ENCODE measurements at places on chromosomes 16 and 17.

GRCh38 chr17:58913971-58914769 lies 158.5 kb downstream of the PPM1E start:
- DNase-seq: no peak

- DNase-seq: peak; percentile 86
Measured at GRCh38 chr17:3683054-3683511, 12.9 kb downstream of the P2RX5 start.

DNA sequence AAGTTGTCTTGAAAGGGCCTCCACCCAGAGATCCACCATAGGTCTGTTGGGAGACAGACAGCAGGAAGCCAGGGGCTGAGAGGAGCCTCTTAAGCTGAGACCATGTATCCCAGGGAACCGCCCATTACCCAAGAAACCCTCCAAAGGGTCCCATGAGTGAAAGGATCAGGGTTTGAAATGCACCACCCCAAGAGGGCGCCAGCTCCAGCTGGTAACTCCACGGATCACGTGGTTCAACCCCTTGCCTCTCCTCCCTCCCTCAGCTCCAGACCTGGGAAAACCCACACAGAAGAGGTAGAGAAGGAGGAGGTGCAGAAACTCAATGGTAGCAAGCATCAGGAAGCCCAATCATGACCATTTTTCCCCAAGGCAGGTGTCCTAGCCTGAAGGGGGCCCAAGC lies 148.7 kb downstream of the AIPL1 start:
- no peak for DNase-seq

DNA sequence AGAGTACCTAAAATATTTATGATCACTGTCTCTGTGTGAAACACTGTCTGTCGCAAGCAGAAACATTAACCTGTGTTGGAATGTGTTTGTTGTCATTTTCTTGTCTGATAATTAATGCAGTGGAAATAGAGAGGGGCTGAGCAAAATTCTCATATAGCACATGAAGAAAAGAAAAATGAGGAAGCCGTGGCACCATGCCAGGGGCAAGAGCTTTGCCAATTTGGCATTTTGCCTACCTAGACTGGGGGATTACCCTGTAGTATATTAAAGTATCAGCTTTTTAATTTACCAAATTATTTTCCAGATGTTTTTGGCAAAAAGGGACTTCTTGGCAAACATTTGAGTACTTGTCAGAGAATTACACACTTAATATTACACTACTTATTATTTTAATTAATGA lies 1326.6 kb upstream of the GOT2 start:
- DNase-seq: no peak

DNA sequence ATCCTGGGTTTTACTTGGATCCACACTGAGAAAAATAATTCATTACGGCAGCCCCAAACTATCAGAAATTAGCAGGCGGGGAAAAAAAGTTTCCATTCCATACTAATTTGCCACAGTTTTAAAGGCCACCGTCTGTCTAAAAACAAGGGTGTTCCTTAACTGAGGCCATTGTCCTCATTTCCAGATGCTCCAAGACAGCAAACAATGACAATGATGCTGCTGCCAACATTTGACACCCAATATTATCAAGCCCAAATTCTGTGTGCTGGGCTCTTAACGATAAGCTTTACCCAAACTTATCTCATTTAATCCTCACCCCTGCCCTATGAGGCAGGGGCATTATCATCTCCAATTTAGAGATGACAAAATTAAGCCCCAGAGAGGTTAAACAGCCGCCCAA lies 26.3 kb downstream of the CUEDC1 start:
- DNase-seq: no peak

DNA sequence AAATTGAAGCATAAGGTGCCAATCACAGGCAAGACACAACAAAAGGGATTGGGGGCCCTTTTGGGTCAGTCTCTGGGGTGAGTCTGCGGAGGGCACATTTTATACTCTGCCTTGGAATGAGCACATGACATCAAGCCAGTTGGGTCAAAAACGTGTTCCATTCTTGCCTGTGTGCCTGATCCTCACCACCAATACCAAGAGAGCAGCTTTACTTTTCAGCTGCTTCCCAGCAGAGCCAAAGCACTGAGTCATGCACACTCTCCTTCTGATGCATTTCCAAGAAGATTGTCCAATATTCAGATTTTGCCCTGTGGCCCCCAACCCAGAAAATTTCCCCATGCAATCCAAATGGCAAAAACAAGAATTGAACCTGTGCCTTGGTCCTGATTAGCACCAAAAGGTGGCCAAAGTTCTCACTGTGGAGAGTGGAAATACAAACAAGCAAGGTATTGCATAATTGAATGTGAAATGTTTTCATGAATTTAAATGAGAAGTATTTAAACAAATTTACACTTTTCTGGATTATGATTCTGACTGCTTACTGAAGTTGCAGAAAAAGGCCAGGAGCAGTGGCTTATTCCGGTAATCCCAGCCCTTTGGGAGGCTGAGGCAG lies 217.8 kb upstream of the SOX9 start:
- DNase-seq: peak; percentile 40

GRCh38 chr17:66551839-66552238 lies 249.4 kb downstream of the PRKCA start:
- DNase-seq: no peak

DNA sequence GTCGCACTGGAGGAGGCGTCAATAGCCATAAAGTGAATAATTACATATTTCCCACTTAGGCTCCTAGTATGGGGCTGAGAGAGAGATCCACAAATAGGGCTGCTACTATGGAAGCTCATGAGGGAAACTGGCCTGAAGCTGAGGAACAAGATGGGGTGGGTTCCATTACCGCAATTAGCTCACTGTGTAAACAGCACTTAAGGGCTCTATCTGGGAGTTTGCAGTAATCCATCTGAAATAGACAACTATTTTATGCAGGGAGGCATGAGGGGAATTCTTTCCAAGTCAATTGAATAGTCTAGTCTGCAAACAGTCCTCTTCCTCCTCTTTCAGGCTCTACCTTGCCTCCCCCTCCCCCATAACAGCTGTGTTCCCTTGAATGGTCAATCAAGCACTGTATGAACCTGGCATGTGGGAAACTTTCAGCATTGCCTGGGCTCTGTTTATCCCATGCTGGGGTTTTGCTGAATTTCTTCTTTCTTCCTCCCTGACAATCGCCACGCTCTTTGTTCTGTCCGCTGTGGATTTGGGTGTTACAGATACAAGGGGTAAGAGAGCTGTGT lies 56.1 kb upstream of the MAF start:
- no peak for DNase-seq

DNA sequence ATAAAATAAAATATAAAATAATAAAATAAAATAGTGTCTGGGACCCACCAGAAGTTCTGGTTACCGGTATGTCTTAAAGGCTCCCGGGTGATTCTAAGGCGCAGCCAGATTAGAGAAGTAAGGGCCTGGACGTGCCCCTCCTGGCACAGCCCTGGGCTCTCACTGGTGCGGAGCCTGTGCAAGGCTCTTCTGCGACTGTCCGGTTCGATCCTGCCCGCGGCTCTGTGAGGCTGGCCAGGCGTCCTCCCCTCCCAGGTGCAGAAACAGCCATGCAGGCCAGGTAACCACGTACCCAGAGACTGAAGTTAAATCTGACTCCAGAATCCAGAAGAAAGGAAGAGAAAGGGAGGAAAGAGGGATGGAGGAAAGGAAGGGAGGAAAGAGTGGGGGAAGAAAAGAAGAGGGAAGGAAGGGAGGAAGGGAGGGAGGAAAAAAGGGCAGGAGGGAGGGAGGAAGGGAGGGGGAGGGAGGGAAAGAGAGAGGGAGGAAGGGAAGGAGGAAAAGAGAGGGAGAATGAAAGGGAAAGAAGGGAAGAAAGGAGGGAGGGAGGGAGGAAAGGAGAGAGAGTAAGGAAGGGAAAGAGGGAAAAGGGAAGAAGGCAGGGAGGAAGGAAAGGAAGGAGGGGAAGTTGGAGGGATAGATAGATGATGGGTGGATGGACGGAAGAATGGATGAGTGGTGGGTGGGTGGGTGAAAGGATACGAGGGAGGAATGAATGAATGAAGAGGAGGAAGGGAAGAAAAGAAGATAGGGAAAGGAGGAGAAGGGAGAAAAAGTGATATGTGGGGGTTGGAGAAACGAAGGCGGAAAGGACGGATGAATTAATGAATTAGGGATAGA lies 42.3 kb downstream of the C16orf82 start:
- DNase-seq: no peak

DNA sequence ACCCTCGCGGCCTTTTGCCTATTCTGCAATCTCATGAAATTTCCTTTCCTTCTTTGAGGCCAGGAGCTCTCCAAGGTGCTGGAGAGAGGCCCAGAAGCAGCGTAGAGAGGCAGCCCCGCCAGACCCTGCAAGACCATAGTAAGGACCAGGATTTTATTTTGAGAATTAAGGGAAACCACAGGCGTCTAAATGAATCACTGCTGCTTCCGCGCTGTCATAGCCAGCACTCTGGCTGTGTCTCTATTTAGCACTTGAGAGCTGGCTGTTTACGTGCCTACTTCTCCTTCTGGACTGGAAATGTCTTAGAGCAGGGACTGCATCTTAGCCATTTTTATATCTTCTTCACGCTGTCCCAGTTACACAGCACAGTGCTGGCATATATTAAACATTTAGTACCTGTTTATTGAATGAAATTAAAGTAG lies 37.6 kb upstream of the PIRT start:
- DNase-seq: peak; percentile 34

- DNase-seq: peak; percentile 55
Measured at GRCh38 chr17:2710803-2711607, 559 bp downstream of the CLUH start.

DNA sequence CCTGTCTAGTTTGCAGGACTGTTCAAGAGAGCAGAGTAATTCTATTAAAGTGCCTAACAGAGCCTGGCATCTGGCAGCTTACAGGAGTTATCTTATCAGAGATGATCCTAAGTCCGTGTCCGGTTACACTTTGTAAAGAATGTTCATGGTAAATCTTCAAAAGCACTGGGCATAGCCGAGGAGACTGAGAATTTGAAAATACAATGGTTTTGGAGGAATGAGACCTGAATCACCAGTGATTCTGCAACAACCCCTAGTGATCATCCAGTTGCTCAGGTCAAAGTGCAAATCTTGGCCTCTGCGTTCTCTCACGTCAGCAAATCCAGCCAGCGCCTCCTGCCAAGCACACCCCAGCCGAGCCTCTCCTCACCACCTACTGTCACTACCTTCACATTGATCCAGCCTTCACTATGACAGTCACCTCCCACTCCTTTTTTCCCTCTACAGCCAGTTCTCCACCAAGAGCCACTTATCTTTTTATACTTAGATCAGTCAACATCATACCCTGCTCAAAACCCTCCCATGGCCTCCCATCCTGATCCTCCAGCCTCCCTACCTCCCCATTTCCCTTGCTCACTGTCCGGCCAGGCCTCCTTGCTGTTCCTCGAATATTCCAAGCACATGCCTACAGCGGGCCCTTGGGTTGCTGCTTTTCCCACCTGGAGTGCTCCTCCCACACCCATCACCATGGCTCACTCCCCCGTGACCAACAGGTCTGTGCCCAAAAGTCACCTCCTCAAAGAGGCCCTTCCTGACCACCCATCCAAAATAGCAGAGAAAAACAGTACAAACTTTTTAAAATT lies 57.4 kb upstream of the ERN1 start:
- DNase-seq: no peak

DNA sequence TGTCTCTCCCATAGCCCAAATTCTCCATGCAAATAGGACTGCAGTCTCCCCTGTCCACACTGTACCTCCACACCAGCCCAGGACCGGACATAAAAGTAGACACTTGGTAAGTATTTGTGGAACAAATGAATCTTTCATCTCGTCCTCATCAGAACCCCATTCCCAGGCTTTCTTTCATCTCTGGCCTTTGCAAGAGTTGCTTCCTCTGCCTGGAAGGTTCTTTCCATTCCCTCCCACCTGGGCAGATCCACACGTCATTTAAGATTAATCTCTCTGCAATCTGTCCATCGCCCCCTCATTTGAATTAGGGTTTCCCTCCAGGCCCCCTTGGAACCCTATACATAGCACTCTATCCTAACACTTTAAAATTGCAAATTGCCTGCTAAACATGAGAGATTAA lies 3.9 kb upstream of the NXPH3 start:
- DNase-seq: no peak

DNA sequence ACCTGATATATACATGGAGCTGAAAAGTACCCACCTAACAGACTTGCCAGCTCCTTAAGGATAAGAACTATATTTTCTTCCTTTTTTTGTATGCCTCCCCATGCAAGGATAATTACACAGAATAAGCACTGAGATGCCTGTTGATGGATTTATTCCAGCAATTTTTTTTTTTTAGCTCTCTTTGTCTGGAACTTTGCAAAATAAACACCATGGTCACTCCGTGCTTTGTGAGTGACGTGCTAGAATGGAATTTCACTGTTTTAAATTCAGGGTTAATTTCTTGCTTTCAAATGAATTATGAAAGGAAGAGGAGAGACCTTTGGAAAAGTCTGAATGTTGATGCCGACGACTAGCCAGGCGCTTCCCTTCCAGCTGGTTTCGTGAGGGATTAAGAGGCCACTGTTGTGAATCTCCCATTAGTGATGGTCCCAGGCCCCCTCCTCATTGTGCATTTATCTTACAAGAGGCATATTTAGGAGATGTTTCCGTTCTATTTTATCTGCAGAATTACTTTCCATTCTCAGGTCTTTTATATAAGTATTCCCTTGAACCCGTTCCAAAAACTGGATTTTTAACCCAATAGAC lies 529.1 kb downstream of the WWOX start:
- DNase-seq: no peak

DNA sequence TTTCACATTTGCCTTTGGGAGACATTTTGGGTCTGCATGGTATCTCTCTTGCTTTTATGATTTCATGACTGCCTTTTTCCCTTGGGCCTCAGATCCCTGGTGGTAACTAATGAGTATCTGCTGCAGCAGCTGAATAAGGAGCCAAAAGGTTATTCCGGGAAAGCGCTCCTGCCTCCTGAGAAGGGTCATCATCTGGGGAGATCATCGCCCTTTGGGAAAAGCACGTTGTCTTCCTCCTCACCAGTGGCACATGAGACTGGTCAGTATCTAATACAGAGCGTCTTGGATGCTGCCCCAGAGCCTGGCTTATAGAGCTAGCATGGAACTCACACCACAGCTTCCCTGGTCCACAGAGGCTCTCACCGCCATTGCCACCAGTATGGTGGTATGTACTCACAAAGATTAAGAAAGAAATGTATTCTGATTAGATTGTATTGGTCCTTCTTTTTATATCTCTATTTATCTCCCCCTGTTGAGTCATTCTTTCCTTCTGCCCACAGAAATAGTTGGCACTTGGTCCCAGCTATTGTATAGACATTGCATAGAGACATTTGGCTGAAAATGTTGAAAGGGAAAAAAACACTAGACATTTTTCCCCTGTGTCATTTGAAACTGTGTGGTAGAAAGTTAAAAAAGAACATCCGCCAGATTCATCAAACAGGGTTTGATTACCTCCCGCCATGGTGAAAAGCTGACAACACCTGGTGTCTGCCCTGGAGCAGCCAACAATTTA lies 8.4 kb downstream of the TPPP3 start:
- DNase-seq: no peak

- DNase-seq: no peak
Measured at GRCh38 chr17:32880671-32881453, 3.9 kb upstream of the MYO1D start.

DNA sequence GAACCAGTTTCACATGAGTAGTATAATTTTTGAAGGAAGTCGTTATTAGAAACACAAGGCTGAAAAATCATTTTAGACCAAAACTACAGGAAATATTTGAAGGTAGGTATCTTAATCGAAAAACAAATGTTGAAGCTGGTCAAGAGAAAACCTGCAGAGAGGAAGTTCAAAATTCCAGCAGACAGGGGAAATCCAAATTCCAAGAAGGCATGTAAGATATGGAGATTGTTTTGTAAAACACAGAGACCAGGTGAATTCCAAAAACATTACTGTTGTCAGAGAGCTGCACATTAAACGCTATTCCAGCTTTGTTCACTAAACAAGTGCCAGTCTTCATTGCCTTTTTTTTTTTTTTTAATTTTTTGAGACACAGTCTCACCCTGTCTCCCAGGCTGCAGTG lies 38.4 kb downstream of the ADAMTS18 start:
- no peak for DNase-seq
